GM12891 (cell line): ENCODE measurements at places on chromosomes 6 and 20.

DNA sequence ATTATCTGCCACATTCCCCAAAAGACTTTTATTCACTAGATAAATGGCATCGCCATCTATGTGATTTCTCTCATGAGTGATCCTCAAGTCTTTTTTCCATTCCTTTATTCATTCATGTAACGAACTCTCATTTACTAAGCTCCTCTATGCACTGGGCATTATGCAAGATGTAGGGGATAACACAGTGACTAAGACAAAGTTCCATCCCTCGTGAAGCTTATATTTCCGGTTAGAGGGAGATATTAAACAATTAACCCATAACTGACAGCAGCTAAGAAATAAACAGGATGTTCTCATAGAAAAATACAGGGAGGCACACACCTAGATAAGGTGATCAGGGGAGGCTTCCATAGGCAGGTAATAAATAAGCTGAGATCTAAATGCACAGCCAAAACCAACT is 17.2 kb upstream of the PREX1 start:
- no peak for DNase-seq

DNA sequence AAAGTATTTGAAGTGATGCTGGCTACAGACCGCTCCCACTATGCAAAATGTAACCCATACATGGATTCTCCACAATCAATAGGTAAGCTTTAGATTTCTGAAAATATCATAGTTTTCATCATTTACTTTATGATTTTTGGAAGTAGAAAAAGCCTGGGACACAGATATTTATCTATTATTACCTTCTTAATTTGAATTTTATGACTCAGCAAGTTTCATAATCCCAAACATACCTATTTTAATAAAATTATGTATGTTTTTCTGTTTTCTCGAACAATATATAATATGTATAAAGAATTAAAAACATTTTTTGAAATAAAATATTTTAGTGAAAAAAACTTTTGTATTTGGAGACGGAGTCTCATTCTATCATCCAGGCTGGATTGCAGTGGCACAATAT is 21.6 kb downstream of the PCMT1 start:
- DNase-seq = no peak

DNA sequence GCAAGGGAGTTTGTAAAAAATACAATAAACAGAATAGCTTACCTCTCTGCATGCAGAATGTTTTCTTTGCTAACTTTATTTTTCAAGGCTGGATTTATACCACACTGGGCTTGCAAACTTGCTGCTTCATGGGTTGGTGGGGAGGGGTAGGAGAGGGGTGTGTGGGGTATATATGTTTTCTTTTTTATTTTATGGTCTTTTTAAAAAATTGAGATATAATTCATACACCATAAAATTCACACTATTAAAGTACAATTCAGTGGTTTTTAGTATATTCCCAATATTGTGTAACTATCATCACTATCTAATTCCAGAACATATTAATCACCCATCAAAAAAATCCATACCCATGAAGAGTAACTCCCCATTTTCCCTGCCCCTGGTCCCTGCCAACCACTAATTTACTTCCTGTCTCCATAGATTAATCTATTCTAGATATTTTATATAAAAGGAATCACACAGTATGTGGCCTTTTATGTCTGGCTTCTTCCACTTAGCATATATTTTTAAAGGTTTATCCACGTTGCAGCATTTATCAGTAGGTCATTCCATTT is 14.3 kb upstream of the TRPC4AP start:
- no peak for DNase-seq

DNA sequence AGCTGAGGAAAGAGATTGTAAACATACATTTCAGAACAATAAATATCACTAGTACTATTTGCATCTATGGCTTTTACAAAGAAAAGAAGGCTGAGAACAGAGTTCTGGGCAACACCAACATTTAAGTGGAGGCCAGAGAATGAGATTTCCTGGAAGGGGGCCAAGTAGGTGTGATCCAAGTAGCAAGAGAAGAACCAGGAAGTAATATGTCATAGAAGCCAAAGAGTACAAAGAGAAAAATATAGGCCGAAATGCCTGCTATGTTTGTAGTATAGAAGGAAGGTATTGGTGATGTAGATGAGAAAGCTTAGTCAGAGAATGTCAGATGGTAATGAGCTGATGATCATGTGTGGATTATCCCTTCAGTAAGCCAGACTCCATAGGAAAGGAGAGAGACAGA is 94.5 kb downstream of the PERP start:
- no peak for DNase-seq

GRCh38 chr20:29472606-29473005 is 1784.9 kb upstream of the DEFB115 start:
- no peak for DNase-seq

DNA sequence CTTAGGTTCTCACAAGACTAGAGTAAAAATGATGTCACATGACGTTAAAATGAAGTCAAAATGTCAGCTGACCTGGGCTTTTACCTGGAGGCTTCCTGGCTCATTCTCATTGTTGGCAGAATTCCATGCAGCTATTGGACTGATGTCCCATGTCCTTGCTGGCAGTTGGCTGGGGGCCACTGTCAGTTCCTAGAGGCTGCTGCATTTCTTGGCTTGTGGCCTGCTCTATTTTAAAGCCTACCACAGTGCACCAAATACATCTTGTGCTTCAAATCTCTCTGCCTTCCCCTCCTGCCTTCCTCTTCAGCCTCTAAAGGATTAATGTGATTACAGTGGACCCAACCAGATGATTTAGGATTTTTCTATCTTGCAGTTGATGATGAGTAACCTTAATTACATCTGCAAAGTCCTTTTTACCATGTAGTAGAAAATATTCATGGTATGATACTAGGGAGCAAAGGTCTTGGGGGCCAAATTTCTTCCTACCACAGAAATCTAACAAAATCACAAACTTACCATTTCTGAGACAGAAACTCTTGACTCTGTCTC is 81.9 kb downstream of the FIG4 start:
- no peak for DNase-seq

GRCh38 chr6:42263165-42263728 is 45.6 kb upstream of the MRPS10 start:
- no peak for DNase-seq

DNA sequence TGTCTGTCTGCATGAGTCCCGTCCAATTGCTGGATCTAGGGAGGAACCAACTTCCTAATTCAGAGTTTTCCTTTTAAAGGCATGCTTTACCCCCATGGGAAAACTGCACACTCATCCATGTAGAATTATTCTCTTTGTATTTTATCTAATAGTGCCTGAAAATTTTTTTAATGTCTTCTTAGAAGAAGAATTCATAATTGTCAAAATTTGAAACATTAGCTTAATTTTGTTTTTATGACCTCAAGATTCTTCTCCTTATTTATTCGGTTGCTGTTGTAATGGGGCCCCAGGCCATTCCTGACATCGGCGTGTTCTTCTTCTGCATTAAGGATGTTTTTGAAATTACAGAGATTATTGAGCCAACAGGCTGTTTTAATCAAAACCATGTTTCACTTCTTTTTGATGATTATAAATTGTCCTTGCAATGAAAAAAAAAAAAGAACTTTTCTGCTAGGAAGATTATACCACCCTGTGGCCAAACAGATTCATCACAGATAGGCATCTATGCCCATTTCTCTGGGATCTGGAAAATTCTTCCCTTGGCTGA is 100.3 kb downstream of the ZNF217 start:
- DNase-seq = no peak

DNA sequence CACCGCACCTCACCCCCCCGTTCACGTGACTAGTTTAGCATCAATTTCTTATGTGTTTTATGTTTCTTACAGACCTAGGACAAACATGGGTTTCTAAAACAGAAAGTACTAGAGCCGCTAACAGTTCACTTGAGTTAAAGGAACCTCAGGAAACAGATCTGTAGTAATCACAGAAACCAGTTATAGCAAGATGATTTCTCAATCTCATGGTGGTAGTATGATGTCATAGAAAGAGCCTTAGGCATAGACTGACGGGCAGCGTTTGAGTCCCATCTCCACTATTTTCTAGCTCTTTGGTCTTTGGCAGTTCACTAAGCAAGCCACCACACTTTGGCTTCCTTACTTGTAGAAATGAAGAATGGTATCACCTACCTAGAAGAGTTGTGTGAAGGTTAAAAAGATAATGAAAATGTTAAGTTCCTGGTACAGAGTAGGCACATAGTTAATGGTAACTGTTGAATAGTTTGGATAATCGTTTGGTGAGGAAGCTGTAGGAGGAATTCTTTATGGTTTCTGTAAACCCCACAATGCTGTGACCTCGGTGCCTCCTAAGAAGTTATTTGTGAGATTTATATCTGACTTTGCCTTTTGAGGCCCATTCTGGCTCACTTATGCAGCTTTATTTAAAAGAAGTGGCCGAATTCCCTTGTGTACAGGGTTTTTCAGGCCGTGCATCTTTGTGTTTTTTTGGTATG is 21.3 kb downstream of the CTNNBL1 start:
- no peak for DNase-seq

DNA sequence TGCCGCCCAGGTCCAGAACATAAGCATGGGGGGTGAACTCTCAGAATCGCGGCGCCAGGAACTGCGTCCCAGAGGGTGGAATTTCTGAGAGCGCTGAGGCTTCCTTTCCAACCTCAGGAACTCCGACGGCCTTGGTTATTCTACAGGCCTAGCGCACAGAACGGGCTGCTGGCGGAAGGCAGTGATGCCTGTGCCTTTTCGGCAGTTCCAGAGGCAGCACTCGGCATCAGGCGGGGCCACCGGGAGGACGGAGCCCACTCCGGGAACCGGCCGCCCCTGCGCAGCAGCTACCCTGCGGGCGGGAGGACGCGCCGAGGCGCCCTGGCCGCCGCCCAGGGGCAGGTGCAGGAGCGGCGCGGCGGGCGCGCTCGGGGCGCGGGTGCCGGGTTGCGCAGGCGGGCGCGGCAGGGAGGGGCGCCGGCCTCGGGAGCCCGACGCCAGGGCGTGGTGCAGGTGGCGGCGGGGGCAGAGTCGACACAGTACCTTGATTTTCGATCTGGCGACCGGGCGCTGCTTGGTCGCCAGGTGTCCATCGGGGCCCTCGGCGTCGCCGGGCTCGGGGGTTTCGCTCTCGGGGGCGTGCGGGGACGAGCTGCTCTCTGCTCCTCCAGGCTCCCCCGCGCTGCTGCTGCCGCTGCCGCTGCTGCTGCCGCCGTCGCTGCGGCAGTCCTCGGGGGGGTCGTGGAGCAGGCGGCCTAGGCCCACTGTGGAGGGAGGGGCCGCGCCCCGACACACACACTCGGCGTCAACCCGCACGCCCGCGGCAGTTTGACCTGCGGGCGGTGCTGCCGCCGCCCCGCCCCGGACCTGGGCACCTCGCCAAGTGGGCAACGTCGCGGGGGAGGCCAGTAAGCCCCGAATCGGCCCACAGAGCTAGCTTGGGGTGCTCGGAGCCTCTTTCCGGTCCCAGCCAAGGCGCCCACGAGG is 1.3 kb downstream of the OVOL2 start:
- DNase-seq = no peak

GRCh38 chr6:47245745-47246371 is 63.8 kb downstream of the TNFRSF21 start:
- no peak for DNase-seq

DNA sequence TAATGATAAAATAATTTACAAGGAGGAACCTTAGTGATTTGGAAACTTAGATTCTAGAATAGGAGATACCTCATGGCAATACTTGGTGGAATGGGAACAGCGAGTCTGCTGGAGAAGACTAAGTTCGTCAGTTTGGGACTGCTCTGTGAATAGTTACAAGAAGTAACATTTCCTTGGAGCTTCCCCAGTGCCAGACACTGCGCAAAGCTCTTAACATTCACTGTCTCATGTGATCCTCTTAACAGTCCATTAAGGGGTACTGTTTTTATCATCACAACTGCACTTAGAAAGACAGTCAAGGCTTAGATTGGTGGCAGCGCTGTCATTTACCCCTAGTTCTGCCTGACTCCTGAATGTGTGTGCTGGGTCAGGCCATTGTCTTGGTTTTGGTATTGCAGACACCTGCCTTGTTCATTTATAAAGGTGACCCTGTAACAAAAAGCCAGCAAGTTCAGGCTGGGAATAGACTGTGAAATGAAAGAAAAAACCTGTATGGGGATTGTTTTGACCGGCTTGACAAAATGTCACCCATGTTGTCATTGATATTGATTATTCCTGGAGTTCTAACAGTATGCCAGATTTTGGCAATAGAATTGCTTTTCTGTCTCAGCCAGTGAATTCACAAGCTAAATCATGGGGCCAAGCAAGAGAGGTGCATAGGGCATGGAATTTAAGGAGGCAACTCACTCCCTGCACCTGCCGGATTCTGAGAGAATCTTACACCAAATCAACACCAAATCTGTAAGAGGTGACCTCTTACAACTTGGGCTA is 118.4 kb downstream of the SASH1 start:
- no peak for DNase-seq

GRCh38 chr6:142914369-142914768 is 30.6 kb downstream of the HIVEP2 start:
- DNase-seq = no peak

DNA sequence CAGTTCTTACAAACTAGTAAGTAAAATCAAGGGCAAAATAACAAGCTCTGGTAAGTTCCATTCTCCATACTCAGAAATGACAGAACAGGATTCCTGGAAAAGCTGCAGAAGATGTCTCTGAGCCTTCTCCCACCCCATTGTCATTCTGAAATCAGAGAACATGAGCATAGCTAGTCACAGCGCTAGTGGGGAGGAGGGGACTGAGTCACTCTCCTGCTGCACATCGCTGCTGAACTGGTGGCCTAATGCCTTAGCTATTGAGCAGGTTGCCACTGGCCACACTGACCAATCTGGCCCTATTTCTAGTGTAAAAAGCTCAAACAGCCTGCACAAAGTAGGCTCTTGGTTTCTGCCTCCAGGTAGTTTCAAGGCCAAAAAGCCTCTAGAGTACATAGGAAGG is 26.1 kb upstream of the RIPPLY2 start:
- no peak for DNase-seq

DNA sequence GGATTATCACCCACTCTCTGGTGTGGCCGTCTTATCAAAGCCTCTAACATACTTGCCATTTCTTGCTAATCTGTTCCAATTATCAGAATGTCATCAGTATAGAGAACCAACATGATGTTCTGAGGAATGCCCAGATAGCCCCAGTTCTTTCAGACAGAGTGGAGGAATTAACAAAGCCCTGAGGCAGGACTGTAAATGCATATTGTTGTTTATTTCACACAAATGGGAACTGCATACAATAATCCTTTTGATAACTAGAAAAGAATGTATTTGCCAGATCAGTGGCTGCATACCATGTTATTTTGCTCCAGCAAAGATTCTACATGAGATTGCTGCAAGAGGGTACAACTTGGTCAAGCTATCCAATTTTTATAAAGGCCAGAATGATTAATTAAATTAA is 112.8 kb upstream of the HEY2 start:
- no peak for DNase-seq
